ENCODE measurements at places on chromosomes 3 and 15.

DNA sequence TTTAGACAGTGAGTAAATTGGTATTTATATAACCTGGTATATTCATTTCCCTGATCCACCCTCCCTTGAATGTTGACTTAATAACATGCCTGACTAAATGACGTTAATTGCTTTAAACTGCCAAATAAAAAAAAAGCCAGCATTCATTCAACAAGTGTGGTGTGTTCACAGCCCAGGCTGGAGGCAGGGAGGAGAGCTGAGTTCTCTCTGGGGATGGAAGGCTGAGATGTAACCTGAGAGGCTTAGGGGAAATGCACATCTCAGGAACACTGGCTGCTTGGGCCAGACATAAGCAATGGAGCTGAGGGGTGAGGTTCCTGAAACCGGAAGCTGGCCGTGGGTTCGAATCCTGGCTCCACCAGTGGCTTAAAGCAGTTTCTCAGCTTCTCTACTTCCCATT is 17.3 kb downstream of the CACNA2D3 start:
- no peaks in the 10 kb centered on the region for H3K27me3 ChIP-seq
- DNase-seq, result no peak
- no peak overlapping the region for H3K27ac ChIP-seq
- peaks cover 28% of the 10 kb centered on the region for H3K4me1 ChIP-seq

DNA sequence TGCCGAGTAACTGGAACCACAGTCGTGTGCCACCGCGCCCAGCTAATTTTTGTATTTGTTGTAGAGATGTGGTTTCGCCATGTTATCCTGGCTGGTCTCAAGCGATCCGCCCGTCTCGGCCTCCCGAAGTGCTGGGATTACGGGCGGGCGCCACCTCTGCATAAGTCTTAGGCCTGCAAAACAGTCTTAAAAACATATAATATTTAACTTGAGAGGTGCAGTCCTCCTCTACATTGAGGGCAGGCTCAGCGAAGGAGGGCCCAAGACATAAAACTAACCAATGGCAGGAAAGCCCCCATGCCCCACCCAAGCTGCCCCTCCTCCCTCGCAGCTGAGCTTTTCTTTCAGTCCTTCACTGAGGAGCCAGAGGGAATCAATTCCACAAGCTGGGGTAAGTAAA is at the start of gene SLC28A2:
SLC28A2 (plus strand) TSS at position 347 of the 400 bp plus-strand sequence. CDS start 982 bp downstream, outside the sequence.
- DNase-seq, result no peak
- H3K27me3 ChIP-seq, result no peaks in the 10 kb centered on the region
- H3K4me1 ChIP-seq, result no peaks in the 10 kb centered on the region
- H3K4me3 ChIP-seq, result no peak within 1 kb of the TSS
- H3K27ac ChIP-seq, result no peak within 1 kb of the TSS
- H3K36me3 ChIP-seq, result no peaks in the 10 kb centered on the region

DNA sequence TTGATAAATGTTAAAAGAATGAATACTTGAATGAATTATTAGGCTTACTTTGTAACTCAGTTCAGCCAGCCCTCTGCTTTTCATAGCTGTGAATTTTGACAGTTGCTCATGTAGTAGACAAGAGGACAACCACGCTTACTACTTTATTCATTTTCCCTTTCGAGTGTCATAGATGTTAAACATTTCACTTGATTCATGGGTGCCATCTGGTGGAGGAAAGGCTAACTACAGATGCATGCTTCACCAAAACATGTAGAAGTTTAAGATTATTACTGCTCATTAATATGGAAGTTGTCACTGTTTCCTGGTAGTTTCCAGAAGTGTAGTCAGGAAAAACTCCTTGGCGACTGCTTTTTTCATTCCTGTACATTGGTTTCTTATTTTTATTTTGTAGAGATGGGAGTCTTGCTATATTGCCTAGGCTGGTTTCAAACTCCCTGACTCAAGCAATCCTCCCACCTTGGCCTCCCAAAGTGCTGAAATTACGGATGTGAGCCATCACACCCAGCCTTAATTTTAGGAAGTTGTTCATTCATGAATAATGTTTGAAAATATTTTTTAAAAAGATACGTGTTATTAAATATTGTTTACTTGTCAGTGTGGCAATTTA is 163.2 kb downstream of the B3GALNT1 start:
- no peaks in the 10 kb centered on the region for H3K27me3 ChIP-seq
- H3K4me3 ChIP-seq, result no peak overlapping the region
- no peaks in the 10 kb centered on the region for H3K36me3 ChIP-seq
- no peak overlapping the region for H3K27ac ChIP-seq

GRCh38 chr15:63818191-63818590 is 15.6 kb downstream of the HERC1 start:
- no peak overlapping the region for H3K27ac ChIP-seq
- peaks cover 70% of the 10 kb centered on the region for H3K4me1 ChIP-seq

DNA sequence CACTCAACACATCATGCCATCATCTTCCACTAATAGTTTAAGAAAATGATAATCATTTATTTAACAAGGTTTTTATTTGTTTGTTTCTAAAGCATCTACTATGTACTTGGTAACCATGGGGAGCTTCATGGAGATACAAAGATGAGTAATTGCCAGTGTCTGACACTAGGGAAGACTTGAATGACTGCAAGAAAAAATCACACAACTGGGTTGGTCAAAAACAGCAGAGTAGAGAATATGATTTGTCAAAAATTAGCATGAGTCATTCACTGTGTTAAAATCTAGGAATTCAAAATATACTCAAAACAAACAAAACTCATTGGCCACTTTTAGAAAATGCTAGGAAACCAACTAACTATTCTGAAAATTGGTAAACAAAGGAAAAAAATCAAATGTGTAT is 6.3 kb downstream of the BNC1 start:
- DNase-seq, result no peak
- H3K4me1 ChIP-seq, result no peaks in the 10 kb centered on the region
- no peak overlapping the region for H3K27ac ChIP-seq
- H3K4me3 ChIP-seq, result no peak overlapping the region

DNA sequence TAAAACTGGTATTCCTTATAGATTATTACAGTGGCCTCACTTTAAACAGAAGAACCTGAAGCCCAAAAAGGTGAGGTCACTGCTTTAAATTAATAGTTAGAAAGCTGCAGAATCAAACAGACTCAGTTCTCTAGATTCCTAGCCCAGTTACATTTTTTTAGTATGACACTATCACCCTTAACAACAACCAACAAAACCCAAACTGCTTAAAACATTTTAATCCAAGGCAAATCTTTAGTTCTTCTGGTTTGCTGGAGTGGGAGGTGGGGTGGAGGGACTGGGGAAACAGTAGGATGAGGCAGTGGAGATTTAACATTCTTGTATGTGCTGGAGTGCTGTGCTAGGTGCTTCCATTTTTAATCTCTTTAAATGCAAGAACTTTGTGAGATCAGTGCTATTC is 631.6 kb upstream of the KCNMB2 start:
- no peaks in the 10 kb centered on the region for H3K27me3 ChIP-seq
- no peak overlapping the region for H3K27ac ChIP-seq
- no peak overlapping the region for H3K4me3 ChIP-seq
- no peaks in the 10 kb centered on the region for H3K36me3 ChIP-seq
- DNase-seq, result no peak

- H3K27me3 ChIP-seq, result no peaks in the 10 kb centered on the region
- no peak overlapping the region for H3K27ac ChIP-seq
- no peaks in the 10 kb centered on the region for H3K4me1 ChIP-seq
- no peak overlapping the region for H3K4me3 ChIP-seq
- no peaks in the 10 kb centered on the region for H3K36me3 ChIP-seq
- DNase-seq, result no peak
These were observed 726.8 kb downstream of the NAALADL2 start for GRCh38 chr3:175585898-175586297.

DNA sequence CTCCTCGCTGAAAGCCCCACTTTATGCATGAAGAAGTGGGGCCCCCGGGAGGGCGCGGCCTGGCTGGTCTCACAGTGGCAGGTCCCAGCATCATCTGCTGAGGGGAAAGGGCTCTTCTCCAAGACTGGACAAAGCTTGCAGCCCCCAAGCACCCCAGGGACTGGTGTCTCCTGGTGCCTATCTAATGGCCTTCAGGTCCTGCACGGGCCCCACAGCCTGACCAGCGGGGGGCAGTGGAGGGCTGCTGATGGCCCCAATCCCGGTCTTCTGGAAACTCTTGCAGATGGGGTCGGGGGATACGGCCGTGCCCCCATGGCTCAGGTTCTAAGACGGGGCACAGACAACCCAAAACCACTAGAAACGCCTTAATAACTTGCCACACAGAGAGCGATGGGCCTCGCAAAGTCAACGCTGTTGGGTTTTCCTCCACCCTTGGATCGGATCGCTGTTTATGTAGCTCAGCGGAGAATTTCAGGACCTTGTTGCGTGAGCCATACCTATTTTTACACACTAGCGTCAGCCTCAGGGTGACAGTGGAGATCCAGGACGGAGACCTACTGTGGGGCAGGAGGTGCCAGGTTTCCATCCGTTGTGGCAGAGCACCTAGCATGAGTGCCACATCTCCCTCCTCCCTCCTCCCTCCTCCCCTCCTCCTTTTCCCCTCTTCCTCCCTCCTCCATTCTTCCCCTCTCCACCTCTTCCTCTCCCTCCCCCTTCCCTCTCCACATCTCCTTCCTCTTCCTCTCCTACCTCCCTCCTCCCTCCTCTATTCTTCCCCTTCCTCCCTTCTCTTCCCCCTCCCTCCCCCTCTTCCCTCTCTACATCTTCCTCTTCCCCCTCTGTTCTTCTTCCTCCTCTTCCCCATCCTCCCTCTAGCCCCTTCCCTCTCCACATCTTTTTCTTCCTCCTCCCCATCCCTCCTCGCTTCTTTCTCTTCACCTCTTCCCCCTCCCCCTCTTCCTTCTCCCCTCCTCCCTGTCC is 79.3 kb upstream of the ALDH1L1 start:
- peak overlapping the region; percentile 80 for H3K27ac ChIP-seq
- DNase-seq, result peak; percentile 88
- H3K27me3 ChIP-seq, result no peaks in the 10 kb centered on the region
- peak overlapping the region; percentile 35 for H3K4me3 ChIP-seq

- no peak overlapping the region for H3K27ac ChIP-seq
- no peak overlapping the region for H3K4me3 ChIP-seq
- peaks cover 4% of the 10 kb centered on the region for H3K4me1 ChIP-seq
- H3K36me3 ChIP-seq, result no peaks in the 10 kb centered on the region
- DNase-seq, result no peak
These were observed 51.8 kb downstream of the KLHL6 start for GRCh38 chr3:183503746-183504145.

GRCh38 chr3:12178091-12178820 is 19.5 kb upstream of the TIMP4 start:
- H3K36me3 ChIP-seq, result no peaks in the 10 kb centered on the region
- H3K4me1 ChIP-seq, result peaks cover 6% of the 10 kb centered on the region
- peak; percentile 22 for DNase-seq
- peak overlapping the region; percentile 50 for H3K27ac ChIP-seq

All from gastrocnemius medialis (tissue), 4 donors.